SJSA1 (cell line): ENCODE measurements at places on chromosomes 12 and 14. TPM values are rescaled to one million over a fixed set of nuclear protein-coding genes. Genes with fewer than 3 reads are reported as not detected.

The C1S gene
- 21.2 and 35.0 TPM in 2 replicates for total RNA-seq

The PRKAB1 gene
- total RNA-seq: 9.3 and 11.7 TPM in 2 replicates

The MED6 gene
- total RNA-seq: 20.1 and 36.6 TPM in 2 replicates

The NAA30 gene
- 21.6 and 29.2 TPM in 2 replicates for total RNA-seq

The CCDC60 gene
- total RNA-seq: not detected in 2 replicates

DNA sequence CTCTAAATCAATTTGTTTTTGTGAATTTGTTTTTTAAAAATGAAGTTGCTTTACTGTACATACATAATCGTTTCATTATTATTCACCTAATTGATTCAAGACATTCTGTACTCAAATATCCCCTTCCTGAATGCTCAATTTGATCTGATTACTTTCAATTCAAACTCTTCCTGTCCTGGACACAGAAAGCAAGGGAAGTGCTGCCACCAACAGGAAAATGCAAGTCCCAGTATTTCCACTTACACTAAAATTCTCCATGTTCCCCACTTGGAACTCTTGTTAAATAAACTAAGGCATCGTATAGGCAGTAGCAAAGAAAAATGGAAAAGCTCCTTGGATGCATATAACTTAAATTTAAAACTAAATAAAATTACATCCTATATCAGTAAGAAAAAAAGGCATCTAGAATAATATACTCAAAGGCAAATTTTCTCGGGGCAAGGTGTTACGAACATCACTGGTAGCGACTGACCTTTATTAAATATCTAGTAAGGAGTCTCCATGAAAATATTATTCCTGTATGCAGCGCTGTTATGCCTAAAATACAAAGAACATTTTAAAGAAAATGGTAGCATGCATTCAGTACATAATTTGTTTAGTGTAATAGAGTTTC, 72.0 kb upstream of the DBX2 start:
- no peak for DNase-seq
- no peaks in the 10 kb centered on the region for H3K4me1 ChIP-seq
- no peak overlapping the region for H3K27ac ChIP-seq
- no peak overlapping the region for H3K4me3 ChIP-seq
- no peaks in the 10 kb centered on the region for H3K36me3 ChIP-seq

DNA sequence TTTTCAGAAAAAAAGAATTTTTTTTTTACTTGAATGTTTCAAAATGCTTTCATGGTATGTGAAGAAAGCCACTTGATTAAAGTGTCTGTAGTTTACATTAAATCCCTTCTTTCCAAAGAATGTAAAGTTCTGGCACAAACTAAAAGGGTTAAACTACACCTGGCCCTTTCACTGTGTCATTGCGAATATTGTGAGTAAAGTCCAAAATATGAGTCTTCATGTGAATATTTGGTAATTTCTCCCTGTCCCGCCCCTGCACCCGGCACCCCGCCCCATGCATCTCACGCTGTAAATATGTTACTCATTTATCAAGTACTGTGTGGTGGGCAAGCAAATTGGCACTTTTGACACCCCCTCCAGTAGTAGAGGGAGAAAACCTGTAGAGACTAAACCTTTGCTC, 274.7 kb downstream of the TTC6 start:
- no peak for DNase-seq
- no peaks in the 10 kb centered on the region for H3K27me3 ChIP-seq
- 0 out of 2 replicates have a peak, but pooled peaks cover 3% of the 10 kb centered on the region for H3K4me1 ChIP-seq
- no peak overlapping the region for H3K4me3 ChIP-seq
- no peaks in the 10 kb centered on the region for H3K36me3 ChIP-seq

DNA sequence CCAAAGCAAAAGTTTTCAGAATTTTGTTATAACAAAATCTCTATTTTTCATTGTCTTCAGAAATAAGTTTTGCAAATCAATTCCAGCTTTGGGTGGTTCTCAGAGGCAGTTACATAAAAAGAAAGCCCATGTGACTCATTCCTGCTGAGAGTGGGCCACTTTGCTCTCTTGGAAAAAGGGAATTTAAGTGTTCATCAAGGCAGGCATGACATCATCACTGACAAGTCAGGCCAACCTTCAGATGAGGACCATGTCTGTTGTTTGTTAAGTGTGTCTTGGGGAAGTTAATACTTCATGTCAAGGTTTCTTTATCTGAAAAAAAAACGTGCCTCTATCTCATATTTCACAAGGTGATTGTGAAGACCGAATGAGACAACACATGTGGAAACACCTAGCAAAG, 519.8 kb upstream of the TMPO start:
- no peaks in the 10 kb centered on the region for H3K4me1 ChIP-seq
- H3K27me3 ChIP-seq: 0 out of 2 replicates have a peak, but pooled peaks cover 3% of the 10 kb centered on the region
- no peak overlapping the region for H3K4me3 ChIP-seq
- H3K27ac ChIP-seq: no peak overlapping the region
- H3K36me3 ChIP-seq: no peaks in the 10 kb centered on the region
- DNase-seq: no peak

GRCh38 chr12:108701779-108702441, 29.4 kb downstream of the CORO1C start:
- no peak overlapping the region for H3K4me3 ChIP-seq
- no peaks in the 10 kb centered on the region for H3K27me3 ChIP-seq
- peaks cover 89% of the 10 kb centered on the region for H3K36me3 ChIP-seq
- DNase-seq: no peak

- no peaks in the 10 kb centered on the region for H3K36me3 ChIP-seq
- no peaks in the 10 kb centered on the region for H3K4me1 ChIP-seq
- no peak overlapping the region for H3K27ac ChIP-seq
Measured at GRCh38 chr14:102565331-102565887, 27.0 kb upstream of the RCOR1 start.

DNA sequence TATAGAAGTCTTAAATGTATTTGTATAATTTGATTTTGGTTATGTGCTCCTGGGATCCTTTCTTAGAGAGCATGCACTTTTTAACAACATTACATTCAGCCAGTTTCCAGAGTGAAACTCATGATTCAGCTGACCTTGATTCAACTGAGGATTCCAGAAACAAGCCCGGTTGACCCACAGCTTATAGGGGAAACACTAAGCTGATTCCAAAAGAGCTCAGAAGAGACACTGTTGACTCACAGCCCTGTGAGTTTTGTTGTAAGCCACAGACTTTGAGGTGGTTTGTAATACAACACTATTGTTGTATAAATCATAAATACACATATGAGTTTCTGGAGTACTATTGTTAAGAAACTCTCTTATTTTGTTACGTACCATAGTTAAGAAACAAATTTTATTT, 133.8 kb upstream of the MGAT4C start:
- no peaks in the 10 kb centered on the region for H3K4me1 ChIP-seq
- no peak overlapping the region for H3K4me3 ChIP-seq
- no peak overlapping the region for H3K27ac ChIP-seq
- no peaks in the 10 kb centered on the region for H3K36me3 ChIP-seq

DNA sequence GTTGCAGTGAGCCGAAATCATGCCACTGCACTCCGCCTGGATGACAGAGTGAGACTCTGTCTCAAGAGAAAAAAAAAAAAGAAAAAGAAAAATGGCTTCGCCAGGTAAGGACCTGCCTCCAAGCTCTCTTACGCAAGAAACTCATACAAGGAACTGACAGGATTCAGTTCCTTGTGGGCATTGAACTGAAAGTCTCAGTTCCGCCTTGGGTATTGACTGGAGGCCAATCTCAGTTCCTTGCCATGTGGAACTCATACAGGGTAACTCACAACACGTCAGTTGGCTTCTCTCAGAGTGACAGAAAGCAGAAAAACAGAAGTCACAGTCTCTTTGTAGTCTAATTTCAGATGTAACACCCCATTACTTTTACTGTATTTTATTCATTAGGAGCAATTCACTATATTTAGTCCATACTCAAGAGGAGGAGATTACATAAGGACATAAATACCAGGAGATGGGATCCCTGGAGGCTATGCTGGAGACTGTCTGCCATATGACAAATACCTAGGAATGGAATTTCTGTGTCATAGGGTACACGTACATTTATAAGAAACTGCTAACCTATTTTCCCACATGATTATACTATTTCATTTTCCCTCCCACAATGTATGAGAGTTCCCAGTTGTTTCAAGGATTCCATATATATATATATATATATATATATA, 11.4 kb upstream of the NOPCHAP1 start:
- H3K4me1 ChIP-seq: no peaks in the 10 kb centered on the region
- no peaks in the 10 kb centered on the region; the same call in 1 of the 2 replicates for H3K27me3 ChIP-seq
- H3K27ac ChIP-seq: no peak overlapping the region

GRCh38 chr14:89654998-89655397, 238.0 kb upstream of the FOXN3 start:
- no peak for DNase-seq
- H3K4me1 ChIP-seq: no peaks in the 10 kb centered on the region
- no peaks in the 10 kb centered on the region for H3K27me3 ChIP-seq
- H3K4me3 ChIP-seq: no peak overlapping the region

DNA sequence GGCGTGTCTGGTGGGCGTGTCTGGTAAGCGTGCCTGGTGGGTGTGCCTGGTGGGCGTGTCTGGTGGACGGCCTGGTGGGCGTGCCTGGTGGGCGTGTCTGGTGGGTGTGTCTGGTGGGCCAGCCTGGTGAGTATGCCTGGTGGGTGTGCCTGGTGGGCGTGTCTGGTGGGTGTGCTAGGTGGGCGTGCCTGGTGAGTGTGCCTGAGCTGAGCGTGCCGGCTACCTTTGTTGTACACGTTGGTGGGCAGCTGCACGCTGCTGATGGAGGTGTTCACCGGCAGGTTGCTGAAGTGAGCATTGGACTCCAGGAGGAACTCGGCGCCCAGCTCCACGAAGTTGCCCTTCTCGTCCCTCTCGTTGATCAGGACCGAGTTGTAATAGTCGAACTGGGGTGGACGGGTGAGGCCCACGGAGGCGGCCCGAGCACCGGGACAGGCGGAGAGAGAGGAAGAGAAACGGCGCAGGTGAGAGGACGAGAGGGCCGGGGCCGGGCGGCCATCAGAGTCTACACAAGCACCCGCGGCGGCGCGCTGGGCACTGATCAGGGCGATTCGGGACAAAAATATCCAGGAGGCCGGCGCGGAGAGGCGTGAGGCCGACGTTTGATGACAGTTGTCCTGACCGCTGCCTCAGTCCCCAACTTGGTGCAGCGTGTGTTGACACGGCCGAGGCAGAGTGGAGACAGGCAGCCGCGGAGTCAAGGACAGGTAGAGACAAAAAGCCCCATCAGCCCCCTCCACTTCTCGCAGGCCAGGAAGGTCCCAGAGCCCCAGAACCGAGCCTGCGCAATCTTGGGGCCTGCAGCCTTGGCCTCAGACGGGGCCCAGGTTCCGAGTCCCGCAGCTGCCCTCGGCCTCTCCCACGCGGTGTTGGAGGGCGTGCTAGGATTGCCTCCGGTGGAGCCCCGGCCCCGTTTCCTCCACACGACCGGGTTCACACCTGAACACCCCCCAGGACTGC, 10.5 kb downstream of the CACNA2D4 start:
- no peaks in the 10 kb centered on the region for H3K36me3 ChIP-seq
- no peaks in the 10 kb centered on the region for H3K27me3 ChIP-seq
- no peak overlapping the region for H3K4me3 ChIP-seq

GRCh38 chr12:131827961-131828534, at the start of gene MMP17:
MMP17 (plus strand) TSS chr12:131828393; CDS start chr12:131828495, 102 bp downstream.
- DNase-seq: no peak
- H3K27me3 ChIP-seq: peaks cover 20% of the 10 kb centered on the region
- peak within 1 kb of the TSS; percentile 37 for H3K4me3 ChIP-seq
- H3K27ac ChIP-seq: no peak within 1 kb of the TSS

GRCh38 chr12:21561158-21561557, 35.1 kb downstream of the SPX start:
- H3K4me1 ChIP-seq: no peaks in the 10 kb centered on the region
- H3K27ac ChIP-seq: no peak overlapping the region
- H3K36me3 ChIP-seq: no peaks in the 10 kb centered on the region

DNA sequence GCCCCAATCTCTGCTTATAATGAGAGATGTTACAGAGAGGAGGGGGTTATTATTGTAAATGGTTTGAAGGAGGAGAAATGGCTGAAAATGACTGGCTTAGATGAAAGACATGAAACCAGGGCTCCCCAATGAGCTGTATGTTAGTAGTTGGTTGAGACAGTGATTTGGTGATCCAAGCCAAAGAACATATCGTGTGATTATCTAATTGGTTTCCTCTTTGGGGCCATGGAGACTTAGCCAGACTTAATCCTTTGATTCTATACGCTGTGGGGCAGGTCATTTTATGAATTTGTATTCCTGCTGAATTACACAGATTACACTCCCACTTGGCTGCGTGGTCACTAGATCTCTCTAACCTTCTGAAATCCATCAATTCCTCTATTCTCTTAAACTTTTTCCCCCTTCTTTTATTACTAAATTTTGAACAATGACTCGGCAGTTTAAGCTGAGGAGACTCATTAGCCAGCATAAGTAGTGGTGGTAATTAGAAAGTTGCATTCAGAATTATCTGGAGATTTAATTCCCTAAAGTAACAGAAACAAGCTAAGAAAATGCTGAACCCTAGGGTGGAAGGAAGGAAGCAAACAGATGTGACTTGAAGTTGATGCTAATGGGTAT, 5.3 kb downstream of the TTC8 start:
- no peak for DNase-seq
- no peak overlapping the region for H3K27ac ChIP-seq
- no peak overlapping the region for H3K4me3 ChIP-seq
- H3K36me3 ChIP-seq: no peaks in the 10 kb centered on the region

DNA sequence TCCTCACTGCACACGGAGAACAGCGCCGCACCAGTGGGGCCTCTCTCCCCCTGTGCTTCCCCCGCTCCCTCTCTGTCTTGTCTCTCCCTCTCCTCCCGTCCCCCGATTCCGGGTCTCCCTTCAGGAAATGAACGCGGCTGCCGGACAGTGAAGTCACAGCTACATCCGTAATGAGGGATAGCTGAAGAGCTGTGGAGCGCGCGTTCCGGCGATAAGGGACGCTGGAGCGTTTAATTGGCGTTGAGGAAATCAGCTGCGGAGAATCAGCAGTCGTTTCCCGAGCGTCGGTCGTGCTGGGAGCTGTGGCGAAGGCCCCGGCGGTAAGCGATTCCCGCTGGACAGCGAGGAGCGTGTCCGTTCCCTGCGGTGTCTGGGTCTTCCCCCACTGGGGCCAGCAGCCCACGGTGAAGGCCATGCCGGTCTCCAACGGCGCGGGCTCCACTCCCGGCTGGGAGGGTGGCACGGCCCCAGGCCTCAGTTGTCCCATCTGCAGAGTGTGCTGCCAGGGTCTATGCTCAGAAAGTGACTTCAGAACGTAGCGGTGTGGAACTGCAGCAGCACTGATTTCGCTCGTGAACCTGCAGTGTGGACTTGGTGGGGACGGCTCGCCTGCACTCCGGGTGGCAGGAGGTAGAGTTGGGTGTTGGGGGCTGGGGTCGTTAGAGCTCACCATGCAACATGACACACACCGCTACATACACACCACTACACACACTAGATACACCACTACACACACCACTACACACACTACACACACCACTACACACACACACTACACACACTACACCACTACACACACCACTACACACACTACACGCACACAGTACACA, 10.9 kb downstream of the NOC4L start:
- no peak for DNase-seq
- no peaks in the 10 kb centered on the region for H3K27me3 ChIP-seq
- H3K36me3 ChIP-seq: peaks cover 16% of the 10 kb centered on the region
- no peak overlapping the region for H3K27ac ChIP-seq
- H3K4me1 ChIP-seq: no peaks in the 10 kb centered on the region
